Stimulated activated CD8-positive, alpha-beta memory T cell treated with anti-CD3 and anti-CD28 coated beads, Interleukin-7, amount 100 ng/mL, for 48 hours (primary cell): ENCODE measurements at places on chromosomes 16 and 17.

DNA sequence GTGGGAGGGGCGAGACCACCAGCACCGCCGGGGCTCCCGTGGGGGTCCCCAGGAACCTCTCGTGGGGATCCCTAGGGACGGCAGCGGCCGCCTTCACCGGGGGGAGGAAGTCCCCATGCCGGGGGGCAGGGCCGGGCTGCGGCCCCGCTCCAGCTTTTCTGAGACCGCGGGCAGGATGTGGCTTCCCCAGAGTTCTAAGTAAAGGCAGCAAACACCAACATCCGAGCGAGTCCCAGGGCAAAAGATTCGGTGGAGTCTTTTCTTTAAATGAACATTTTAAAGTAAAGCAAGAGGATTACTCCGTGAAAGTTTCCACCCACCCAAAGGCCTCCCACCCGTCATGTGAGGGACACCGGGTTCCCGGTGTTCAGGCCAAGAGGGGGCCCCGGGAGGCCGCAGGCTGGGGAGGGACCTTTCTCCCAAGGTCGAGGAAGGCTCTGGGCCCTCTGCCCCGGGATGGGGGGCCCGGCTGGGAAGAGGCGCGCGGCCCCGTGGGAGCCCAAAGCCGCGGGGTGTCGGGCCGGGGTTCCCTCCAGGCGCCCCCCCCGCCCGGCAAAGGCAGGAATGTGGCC is 137.2 kb upstream of the RPH3AL start:
- DNase-seq = peak; percentile 57

GRCh38 chr17:5135726-5136579 is 20.1 kb downstream of the USP6 start:
- DNase-seq = no peak

- DNase-seq = peak; percentile 42
Measured at GRCh38 chr17:55344514-55344997, 77.1 kb downstream of the MMD start.

- no peak for DNase-seq
Measured at GRCh38 chr16:49552313-49552928, 178.8 kb downstream of the C16orf78 start.

DNA sequence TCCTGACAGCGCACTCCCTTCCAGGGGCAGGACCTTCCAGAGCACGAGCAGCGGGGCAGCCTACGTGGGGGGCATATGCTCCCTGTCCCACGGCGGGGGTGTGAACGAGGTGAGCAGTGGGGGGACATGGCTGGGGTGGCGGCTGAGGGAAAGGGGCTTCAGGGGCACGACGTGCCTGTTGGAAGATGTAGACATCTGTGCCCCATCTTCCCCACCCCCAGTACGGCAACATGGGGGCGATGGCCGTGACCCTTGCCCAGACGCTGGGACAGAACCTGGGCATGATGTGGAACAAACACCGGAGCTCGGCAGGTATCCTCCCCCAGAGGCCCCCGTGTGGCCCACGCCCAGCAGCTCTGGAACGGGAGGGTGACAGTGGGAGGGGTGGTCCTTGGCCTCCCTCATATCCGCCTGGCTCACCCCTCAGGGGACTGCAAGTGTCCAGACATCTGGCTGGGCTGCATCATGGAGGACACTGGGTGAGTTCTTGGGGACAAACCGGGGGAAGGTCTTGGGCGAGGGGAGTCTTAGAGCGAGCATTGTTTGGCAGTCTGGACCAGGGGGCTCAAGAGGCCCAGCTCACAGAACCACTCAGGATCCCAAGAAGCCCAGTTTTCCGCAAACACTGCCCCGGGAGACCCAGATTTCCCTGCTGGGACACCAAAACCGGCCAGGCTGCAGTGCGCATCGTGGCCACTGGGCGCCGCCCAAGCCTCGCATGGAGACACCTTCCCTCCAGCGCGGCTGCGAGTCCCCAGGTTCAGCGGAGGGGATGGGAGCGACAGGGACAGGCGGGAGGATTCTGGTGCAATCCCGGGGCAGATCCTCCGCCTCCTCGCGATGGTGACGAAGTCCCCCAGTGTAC is 15.7 kb downstream of the ADAM11 start:
- DNase-seq = peak; percentile 65

DNA sequence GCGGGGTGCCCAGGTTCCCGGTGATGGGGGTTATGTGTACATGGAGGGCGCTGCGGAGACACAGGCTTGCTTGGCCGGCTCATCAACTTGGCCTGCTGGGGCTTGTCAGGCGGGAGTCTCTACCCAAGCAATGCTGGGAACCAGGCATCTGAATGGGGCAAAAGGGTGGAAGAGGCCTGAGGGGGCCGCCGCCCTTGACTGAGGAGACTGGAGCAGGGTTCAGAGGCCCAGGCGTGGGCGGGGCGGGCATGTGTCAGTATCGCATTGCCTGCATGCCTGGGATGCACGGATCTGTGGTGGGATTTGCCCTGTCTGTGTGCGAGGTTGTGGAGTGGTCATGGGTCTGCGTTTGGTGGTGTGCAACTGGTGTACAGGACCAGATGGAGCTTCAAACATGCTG is 21.1 kb downstream of the ARHGAP23 start:
- DNase-seq = no peak

- peak; percentile 85 for DNase-seq
Measured at GRCh38 chr16:87636050-87636684, 33.9 kb downstream of the JPH3 start.

DNA sequence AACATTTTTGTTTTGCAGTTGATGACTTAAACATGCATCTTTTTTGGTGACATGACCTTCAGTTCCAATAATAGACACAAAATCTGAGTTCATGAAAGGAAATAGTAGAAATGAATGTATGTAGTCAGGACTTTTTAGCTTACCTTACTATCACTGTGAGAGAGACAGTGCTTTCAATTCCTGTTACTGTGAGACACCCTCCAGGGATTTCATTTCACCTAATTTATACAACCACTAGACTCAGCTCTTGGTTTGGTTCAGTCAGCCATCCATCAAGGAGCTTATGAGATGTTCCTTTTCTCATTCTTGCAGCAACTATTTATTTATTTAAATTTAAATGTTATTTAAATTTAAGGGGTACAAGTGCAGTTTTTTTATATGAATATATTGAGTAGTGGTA is 77.9 kb downstream of the MAP2K4 start:
- no peak for DNase-seq

DNA sequence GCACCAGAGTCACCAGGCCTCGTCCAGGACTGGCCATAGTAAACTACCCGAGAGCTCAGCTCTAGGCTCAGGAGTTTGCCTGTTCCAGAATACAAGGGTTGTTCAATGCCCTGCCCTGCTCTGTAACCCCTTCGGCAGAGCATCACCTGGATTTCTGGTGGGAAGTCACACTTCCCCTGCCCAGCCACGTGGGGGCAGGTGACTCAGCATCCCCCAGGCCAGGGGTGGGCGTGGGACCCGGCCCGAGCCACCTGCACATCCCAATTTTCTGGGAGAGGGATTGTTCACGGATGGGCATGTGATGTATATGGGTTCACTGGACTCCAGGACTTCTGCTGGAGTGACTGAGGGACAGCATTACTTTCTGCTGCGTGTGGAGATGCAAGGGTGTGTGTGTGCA is 25.8 kb downstream of the COX4I1 start:
- no peak for DNase-seq

GRCh38 chr17:79466562-79467350 is 144.1 kb downstream of the RBFOX3 start:
- DNase-seq = no peak

GRCh38 chr17:33567223-33567622 is 274.1 kb upstream of the ASIC2 start:
- no peak for DNase-seq

GRCh38 chr17:1173432-1174262 is 6.1 kb downstream of the ABR start:
- DNase-seq = no peak

DNA sequence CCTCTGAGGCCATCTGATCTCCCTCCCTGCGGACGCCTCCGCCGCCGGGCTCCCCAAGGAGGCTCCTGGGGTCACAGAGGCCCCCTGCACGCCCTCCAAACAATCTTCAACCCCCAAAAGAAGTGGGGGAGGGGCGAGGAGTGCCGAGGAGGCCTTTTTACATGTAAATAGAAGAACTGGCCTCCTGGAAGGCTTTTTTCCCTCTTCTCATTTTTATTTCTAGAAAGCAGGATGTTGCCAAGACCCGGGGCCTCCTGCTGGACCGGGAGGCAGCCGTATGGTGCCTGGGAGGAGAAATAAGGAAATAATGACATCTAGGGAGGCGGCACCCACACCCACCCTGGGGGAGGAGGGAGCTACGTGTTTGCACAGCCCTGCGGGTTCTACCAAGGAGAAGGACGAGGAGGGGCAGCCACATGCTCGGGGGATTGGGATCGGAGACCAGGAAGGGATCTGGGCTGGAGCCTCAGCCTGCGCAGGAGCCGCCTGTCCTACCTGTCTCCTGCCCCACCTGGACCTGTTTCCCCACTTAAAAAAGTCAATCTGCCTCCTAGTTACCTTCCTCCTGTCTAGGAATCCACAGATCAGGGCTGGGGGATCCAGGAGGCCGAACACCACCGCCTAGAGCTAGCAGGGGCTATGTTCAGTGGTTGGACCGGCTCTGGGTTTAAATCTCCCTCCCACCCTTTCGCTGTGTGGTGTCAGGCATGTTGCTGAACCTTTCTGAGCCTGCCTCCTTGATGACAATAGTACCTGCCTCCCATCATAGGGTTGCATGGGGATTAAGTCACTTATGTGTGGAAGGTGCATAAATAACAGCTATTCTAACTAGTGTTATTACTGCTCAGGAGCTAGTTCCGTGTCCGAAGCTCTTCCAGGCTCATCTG is 175.7 kb upstream of the GSE1 start:
- no peak for DNase-seq

GRCh38 chr17:69012895-69013805 is 47.6 kb downstream of the ABCA9 start:
- DNase-seq = no peak

GRCh38 chr16:11067697-11068141 is 123.4 kb downstream of the CLEC16A start:
- no peak for DNase-seq

DNA sequence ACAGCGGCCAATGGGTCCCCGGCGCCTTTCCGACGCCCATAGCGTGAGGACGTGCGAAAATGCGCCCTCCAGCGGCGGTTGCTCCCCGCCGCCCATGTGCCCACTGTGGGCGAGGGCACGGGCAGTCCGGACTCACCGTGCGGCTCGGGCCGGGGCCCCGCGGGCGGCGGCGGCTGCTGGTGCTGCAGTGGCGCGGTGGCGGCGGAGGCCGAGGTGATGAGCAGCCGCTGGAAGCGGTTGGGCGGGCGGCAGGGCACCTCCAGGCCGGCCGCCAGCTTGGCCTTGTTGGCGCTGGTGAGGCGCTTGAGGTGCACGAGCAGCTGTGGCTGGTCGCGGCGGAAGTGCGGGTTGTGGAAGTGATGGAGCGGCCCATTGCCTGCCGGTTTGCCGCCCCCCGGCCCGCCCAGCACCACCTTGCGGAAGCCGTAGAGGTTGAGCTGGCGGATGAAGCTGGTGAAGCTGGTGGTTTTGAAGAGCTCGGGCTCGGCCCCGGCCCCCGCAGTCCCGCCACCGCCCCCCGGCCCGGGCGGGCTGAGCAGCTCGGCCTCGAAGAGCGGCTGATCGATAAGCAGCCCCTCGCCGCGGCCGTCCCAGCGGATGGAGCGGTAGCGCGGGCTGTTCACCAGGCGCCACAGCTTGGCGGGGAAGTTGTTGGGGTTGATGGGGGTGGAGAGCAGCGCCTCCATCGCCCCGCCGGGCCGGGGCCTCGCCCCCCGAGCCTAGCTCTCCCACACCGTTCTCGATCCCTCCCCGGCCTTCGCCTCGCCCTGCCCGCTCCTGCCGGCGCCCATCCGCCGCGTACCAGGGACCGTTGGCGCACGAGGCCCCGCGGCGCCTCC is at the start of gene HSF5:
Gene HSF5, minus strand, starts transcription at position 820 of the 839 bp plus-strand sequence. Its CDS starts 134 bp downstream, at position 686.
- peak; percentile 52 for DNase-seq

DNA sequence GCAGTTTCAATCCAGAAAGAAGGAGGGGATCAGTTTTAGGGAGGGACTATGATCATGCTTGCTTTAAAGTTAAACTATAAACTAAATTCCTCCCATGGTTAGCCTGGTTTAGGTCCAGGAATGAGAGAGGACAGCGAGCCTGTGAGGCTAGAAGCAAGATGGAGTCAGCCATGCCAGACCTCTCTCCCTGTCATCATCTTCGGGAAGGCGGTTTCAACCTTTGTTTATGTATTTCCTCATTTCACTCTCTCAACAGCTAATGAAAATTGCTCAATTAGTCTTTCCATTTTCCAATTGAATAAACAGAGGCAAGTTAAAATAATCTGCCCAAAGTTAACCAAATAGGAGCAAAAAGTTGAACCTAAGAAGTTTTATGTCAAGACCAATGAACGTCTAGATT is 201.5 kb downstream of the KCNJ2 start:
- no peak for DNase-seq

DNA sequence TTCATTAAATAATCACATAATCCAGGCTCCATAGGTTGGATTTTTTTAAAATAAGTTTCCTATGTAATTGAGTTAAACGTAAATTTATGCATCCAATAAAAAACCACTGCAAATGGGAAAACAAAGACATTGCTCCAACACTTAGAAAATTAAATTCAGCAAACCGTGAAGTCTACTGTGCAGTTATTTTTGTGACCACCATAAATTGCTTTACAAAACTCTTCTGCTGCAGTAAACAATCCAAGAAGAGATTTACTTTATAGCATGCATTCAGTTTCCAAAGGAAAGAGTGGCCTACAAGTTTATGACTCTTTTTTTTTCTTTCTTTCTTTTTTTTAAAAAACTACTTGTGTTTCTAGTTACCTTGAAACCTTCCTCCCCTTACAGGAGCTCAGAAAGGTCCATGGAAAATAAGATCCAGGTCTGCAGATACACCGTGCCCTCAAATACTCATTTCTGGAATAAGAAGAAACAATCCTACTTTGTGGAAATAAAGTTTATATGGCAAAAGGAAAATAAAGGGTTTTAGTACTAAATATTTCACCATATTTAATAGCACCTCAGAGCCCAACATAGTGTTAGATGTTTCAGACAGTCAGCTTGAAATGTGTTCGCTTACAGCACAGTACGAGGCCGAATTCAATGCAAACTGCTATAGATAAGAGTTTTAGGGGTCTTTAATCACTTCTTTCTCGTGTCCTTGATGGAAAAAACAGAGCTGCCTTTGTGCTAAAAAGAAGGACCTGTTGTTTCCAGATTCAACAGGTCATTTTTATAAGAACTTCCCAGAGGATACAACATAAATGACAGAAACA is 3.2 kb downstream of the HS3ST3A1 start:
- DNase-seq = no peak

GRCh38 chr17:39927929-39928857 is 661 bp downstream of the LRRC3C start:
- no peak for DNase-seq

DNA sequence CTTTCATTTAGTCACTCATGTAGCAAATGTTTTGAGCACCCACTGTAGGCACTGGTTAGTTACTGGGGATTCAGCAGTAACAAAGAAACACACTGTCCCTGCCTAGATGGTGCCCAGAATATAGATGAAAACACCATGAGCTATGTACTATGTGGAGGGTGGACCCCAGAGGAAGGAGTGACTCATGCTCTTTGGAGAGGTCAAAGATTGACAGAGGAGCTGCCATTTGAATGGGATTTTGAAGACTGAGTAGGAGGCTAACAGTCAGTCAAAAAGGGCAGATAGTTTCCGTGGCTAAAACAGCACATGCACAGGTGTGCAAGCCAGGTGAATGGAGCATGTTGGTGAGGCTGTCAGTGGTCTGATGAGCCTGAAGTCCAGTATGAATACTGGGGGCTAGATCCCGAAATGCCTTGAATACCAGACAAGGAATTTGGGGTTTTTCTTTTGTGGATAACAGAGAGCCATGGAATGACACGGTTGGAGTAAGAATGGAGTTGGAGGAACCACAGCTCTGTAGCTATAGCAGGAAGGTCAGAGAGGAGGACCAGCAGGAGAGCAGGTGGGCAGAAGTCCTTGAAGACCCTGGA is 6.1 kb downstream of the IL21R start:
- no peak for DNase-seq

GRCh38 chr17:17937201-17937853 is 34.9 kb downstream of the TOM1L2 start:
- DNase-seq = no peak
